ENCODE measurements at places on chromosomes 12 and 14. TPM values are rescaled to one million over a fixed set of nuclear protein-coding genes. Genes with fewer than 3 reads are reported as not detected.

Gene COX6A1
- total RNA-seq, result 215 TPM

Gene FOXG1
- not detected for total RNA-seq

Gene NRL
- 1.3 TPM for total RNA-seq

Gene ACSM4
- total RNA-seq, result not detected

Gene TDRD9
- 0.32 TPM for total RNA-seq

Gene SLC10A1
- not detected for total RNA-seq

Gene SERPINA12
- total RNA-seq, result not detected

Gene C12orf54
- total RNA-seq, result not detected

Gene ARID2
- total RNA-seq, result 25.0 TPM

Gene RGS6
- total RNA-seq, result not detected

Gene NID2
- 259 TPM for total RNA-seq

Gene TOX4
- 26.4 TPM for total RNA-seq

Gene PPFIA2
- 4.7 TPM for total RNA-seq

Gene COCH
- total RNA-seq, result 9.0 TPM

Gene ARMH4
- 3.0 TPM for total RNA-seq

Gene PLEKHD1
- not detected for total RNA-seq

Gene CLEC4C
- total RNA-seq, result not detected

Gene GPRC5D
- not detected for total RNA-seq

Gene BLTP3B
- 46.1 TPM for total RNA-seq

Gene OTX2
- not detected for total RNA-seq

Gene SDR9C7
- not detected for total RNA-seq

Gene PLEKHH1
- total RNA-seq, result 0.43 TPM

Gene BEST3
- total RNA-seq, result not detected

Gene FLRT2
- 14.7 TPM for total RNA-seq

Gene SPX
- under 0.01 TPM for total RNA-seq

Gene FAIM2
- total RNA-seq, result 3.9 TPM

Gene FGD6
- total RNA-seq, result 18.1 TPM
